ENCODE measurements at places on chromosomes 3 and 15.

GRCh38 chr3:168794427-168794826 lies 698.7 kb upstream of the GOLIM4 start:
- no peak for DNase-seq

GRCh38 chr15:58392141-58392540 lies 39.6 kb upstream of the LIPC start:
- DNase-seq: no peak

GRCh38 chr15:79432345-79433275 lies 474 bp downstream of the MINAR1 start:
- no peak for DNase-seq

- DNase-seq: no peak
Observed at GRCh38 chr3:14037211-14037610, 87.5 kb downstream of the CHCHD4 start.

- no peak for DNase-seq
Observed at GRCh38 chr15:55532944-55533343, 24.9 kb upstream of the DNAAF4 start.

- no peak for DNase-seq
Observed at GRCh38 chr3:194983121-194983520, 287.8 kb downstream of the XXYLT1 start.

DNA sequence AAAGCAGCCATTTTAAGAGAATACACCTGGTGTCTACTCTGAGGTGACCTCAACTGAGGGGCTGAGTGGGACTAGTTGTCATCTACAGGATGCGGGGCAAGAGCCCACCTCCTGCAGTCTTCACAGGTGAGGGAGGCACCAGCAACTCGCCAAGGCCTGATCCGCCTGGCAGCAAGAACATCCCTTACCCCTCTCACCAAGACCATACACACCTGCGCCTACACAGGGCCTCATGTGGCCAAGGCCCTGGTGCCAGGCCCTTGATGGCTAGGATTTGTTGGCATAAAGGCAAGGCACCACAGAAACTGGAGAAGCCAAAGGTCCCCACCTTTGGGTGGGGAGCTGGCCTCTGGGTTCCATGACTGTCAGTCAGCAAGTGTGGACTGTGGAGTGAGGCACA lies 18.4 kb downstream of the ELP6 start:
- DNase-seq: no peak

Data from heart left ventricle (tissue), 16 donors.